T-helper 1 cell treated with Interleukin-12 subunit alpha and Interleukin-12 subunit beta and Interleukin-4 antibody, amounts not matched to agents 30 ng/mL and 1 ng/mL, for 36 hours (primary cell): ENCODE measurements at places on chromosomes 1 and 21. TPM values are rescaled to one million over a fixed set of nuclear protein-coding genes. Genes with fewer than 3 reads are reported as not detected.

GJA9 gene
- total RNA-seq, result not detected in 2 replicates

CYYR1 gene
- not detected in 2 replicates for total RNA-seq

KIF17 gene
- total RNA-seq, result not detected in 2 replicates

MEX3A gene
- 0.07 TPM in 1 of 2 replicates, not detected in the other for total RNA-seq

GTF2B gene
- 43.2 and 44.7 TPM in 2 replicates for total RNA-seq

TXNIP gene
- 456 and 471 TPM in 2 replicates for total RNA-seq

ATF3 gene
- total RNA-seq, result 13.8 and 17.8 TPM in 2 replicates

SPAG17 gene
- not detected in 2 replicates for total RNA-seq

TRAF3IP3 gene
- total RNA-seq, result 443 and 445 TPM in 2 replicates

KMO gene
- total RNA-seq, result not detected in 2 replicates
